ENCODE measurements at places on chromosomes 13 and 19. TPM values are rescaled to one million over a fixed set of nuclear protein-coding genes. Genes with fewer than 3 reads are reported as not detected.

- H3K4me3 ChIP-seq, result no peak overlapping the region
- H3K4me1 ChIP-seq, result no peaks in the 10 kb centered on the region
- no peak for DNase-seq
- H3K36me3 ChIP-seq, result no peaks in the 10 kb centered on the region
Observed at GRCh38 chr13:58313219-58313618, 681.7 kb downstream of the PCDH17 start.

TMC4 gene
- 57.6 TPM for total RNA-seq

HRC gene
- total RNA-seq, result 1.8 TPM

PGLYRP1 gene
- total RNA-seq, result 3.0 TPM

GRCh38 chr19:15448778-15449619 is 757 bp downstream of the WIZ start:
- H3K36me3 ChIP-seq, result peaks cover 3% of the 10 kb centered on the region
- peak overlapping the region; percentile 72 for H3K4me3 ChIP-seq
- no peaks in the 10 kb centered on the region for H3K27me3 ChIP-seq
- H3K27ac ChIP-seq, result peak overlapping the region; percentile 74

GRCh38 chr13:23778879-23779278 is 110.3 kb downstream of the MIPEP start:
- no peak for DNase-seq
- peaks cover 23% of the 10 kb centered on the region for H3K4me1 ChIP-seq
- no peaks in the 10 kb centered on the region for H3K36me3 ChIP-seq
- no peak overlapping the region for H3K27ac ChIP-seq

DNA sequence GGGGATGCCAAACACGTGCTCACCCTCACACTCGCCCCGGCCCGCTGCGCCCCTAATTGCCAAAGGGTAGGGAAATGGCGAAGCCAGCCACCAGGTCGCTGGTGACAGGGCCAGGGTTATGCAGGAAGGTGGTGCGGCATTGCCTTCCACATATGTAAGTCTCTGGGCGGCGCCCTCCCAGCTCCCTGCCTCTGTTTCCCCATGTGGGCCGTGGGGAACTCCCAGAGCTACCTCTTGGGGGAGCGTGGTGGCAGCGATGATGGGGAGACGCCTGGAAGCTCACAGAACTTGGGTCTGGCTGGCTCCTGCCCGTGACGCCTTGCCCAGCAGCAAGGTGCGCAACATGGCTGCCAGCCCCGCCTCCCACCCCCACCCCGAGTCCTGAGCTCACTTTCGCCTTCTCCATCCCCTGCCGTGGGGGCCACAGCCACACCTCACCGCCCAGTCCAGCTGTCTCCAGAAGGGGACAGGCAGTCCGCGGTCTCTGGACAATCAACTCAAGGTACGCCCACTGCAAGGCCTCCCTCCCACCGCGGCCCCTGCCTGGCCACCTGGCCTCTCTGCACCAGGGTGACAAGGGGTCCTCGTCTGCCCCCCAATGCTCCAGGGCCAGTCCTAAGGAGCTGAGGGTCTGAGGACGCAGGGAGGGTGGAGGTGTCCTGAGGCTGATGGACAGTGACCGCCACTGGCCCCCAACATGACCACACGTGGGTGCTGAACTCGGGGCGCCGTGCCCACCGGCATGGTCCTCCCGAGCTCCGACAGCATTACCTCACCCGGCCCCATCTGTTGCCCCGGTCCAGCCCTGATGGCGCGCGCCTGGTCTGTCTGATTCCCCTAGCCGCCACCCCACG is 6.6 kb downstream of the C19orf25 start:
- H3K36me3 ChIP-seq, result peaks cover 22% of the 10 kb centered on the region
- H3K4me3 ChIP-seq, result no peak overlapping the region
- peak; percentile 46 for DNase-seq
- peaks cover 55% of the 10 kb centered on the region for H3K27me3 ChIP-seq
- no peak overlapping the region for H3K27ac ChIP-seq

CLDN10 gene
- total RNA-seq, result 1.6 TPM

- no peak overlapping the region for H3K27ac ChIP-seq
- DNase-seq, result no peak
- no peak overlapping the region for H3K4me3 ChIP-seq
- no peaks in the 10 kb centered on the region for H3K36me3 ChIP-seq
Observed at GRCh38 chr13:93254775-93255174, 28.2 kb downstream of the GPC6 start.

BST2 gene
- 165 TPM for total RNA-seq

DNA sequence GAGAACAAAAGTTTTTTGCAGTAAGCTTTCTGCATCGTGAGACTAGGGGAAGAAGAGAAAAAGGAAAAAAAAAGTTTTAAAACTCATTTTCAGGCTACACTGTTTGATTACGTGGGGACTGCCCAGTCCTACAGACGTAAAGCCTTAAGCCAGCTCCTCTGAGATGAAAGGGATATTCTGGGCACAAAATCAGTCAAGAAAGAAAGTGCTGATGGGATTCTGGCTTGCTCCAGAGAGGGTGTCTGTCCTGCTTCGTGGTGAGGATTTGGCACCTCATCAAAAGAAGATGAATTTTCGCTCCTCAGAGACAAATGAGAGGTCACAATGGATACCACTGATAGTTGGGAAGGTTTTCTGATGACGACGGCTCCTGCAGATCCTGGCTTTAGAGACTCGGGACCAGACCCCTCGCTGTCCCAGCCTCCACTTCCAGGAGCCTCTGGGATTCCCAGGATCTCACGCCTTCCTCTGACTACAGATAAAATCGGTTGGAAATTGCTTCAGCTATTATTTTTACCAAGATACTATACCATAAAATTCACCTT is 9.7 kb downstream of the TEX29 start:
- no peak overlapping the region for H3K27ac ChIP-seq
- no peaks in the 10 kb centered on the region for H3K27me3 ChIP-seq
- no peak for DNase-seq
- no peak overlapping the region for H3K4me3 ChIP-seq

DNA sequence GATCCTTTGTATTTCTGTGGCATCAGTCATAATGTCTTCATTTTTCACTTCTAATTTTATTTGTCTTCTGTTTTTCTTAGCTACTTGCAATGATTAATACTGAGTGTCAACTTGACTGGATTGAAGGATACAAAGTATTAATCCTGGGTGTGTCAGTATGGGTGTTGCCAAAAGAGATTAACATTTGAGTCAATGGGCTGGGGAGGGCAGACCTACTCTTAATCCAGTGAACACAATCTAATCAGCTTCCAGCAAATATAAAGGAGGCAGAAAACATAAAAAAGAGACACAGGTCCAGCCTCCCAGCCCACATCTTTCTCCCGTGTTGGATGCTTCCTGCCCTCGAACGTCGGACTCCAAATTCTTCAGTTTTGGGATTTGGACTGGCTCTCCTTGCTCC is 640.9 kb upstream of the MIR17HG start:
- DNase-seq, result no peak
- no peak overlapping the region for H3K27ac ChIP-seq
